Bone marrow (tissue), 2 donors: ENCODE measurements at places on chromosomes 7 and 10.

- no peak for DNase-seq
Measured at GRCh38 chr7:36906956-36907635, 182.8 kb upstream of the AOAH start.

DNA sequence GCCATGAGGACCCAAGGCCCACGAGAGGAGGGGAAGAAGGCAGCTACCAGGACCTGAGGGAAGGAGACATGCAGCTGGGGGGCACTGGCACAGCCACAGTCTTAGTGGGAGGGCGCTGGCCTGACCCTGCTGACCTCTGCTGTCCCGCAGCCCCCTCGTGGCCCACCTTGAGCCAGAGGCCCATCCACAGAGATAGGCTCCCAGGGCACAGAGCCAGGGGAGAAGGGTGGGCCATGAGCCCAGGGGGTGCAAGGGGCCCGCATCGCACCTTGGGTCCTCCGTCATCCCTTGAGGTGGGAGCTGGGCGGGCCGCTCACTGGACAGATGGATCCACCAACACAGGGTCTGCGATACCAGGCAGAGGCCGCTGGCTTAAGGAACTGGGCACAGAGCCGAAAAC is 387.7 kb upstream of the PFKP start:
- DNase-seq, result no peak

GRCh38 chr7:153518201-153518984 is 533.8 kb upstream of the DPP6 start:
- DNase-seq, result no peak

GRCh38 chr7:47185170-47185569 is 396.7 kb downstream of the TNS3 start:
- DNase-seq, result no peak

- no peak for DNase-seq
Measured at GRCh38 chr10:110150981-110151380, 56.4 kb upstream of the MXI1 start.

DNA sequence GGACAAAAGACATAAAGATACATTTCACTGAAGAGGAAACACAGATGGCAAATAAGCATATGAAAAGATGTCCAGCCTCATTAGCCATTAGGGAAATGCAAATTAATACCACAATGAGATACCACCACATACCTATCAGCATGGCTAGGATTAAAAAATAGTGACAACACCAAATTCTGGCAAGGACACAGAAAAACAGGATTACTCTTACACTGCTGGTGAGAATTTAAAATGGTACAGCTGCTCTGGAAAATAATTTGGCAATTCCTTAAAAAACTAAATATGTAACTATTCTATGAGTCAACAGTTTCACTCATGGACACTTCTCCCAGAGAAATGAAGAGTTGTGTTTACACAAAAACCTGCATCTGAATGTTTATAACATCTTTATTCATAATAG is 121.1 kb downstream of the C10orf90 start:
- no peak for DNase-seq

GRCh38 chr7:57417736-57418135 is 32.2 kb upstream of the ZNF716 start:
- no peak for DNase-seq

DNA sequence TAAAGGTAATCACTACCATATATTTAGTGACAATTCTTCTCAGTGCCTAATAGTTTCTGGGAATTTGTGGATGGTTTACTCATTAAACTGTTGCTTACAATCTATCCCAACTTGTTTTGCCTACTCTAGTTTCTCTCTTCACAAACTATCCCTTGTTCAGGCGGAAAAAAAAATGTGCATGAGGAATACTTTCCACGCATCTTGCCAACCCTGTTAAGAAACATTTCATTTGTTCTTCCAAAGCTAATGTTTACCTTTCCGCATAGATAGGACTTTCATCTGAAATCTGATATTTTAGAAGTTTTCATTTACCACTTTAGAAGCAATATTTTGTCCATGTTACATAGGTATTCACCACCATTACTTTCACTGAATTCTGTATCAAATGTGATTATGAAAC is 191.9 kb downstream of the MDFIC start:
- DNase-seq, result no peak

DNA sequence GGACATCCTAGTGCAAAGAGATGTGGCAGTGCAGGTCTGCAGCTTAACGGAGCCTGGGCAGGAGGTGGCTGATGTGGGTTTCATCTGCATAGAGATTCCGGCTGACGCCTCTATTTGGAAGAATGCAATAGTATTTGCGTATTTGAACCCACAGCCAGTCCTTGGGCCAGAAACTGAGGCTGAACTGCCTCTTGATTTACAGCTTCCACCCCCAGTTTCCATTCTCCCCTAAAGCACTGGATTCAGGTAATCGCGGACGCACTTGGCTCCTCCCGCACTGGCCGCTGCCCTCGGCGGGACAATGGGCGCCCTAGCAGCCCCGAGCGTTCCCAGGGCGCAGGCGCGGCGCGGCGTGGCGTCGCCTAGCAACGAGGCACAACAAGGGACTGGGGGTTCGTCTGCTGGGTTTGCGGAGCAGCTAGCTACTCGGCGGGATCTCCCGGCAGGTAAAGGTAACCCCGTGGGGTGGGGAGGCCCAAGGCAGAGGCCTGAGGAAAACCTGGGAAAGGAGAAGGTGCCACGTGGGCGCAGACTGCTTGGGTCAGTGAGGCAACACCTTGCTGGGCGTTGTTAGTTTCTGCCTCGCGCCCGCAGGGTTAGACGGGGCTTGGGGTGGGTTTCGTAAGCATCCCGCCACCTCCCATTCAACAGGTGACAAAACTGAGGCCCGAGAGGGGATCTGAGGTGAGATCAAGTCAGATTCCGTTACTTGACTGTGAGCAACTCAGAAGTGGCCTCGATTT is at the start of gene ARMC3:
TSS of gene ARMC3 (plus strand) at position 393 of the 743 bp plus-strand sequence. CDS start 3,944 bp downstream, outside the sequence.
- DNase-seq, result peak; percentile 9

DNA sequence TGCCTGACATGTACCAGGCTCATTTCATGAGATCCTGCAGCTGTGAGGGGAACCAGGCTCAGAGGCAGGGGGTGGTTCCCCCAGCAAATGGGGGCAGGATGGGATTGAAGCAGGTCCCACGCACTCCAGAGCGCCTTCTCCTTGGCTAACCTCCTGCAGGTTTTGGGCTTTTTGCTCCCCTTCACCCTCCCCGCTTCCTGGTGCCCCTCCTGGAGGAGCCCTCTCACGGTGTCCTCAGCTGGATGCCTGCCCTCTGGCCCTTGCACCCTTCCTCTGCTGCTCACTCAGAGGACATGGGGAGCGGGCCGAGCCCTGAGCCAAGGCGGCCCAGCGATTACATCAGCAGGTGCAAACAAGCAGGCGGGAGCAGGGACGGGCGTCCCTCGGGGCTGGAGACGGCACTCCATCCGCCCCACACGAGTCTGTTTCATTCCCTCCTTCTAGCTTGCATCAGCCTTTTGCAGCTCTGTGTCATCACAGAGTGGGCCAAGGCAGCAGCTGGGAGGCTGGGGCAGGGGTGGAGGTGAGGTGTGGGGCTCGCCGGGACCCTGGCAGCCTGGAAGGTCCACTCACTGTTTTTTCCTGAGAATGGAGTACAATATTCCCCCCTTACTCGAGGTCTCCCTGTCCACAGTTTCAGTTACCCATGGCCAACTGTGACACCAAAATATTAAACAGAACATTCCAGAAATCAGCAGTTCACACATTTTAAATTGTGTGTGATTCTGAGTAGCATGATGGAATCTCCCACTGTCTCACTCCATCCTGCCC is 52.7 kb upstream of the SLC29A3 start:
- DNase-seq, result no peak

GRCh38 chr7:39233851-39234529 is 256.3 kb downstream of the POU6F2 start:
- DNase-seq, result no peak

GRCh38 chr10:97291357-97292096 is 910 bp downstream of the ARHGAP19 start:
- DNase-seq, result no peak

- DNase-seq, result no peak
Measured at GRCh38 chr10:95646160-95646559, 10.4 kb downstream of the ALDH18A1 start.

- DNase-seq, result no peak
Measured at GRCh38 chr10:47323636-47324296, 1.5 kb downstream of the GDF2 start.

DNA sequence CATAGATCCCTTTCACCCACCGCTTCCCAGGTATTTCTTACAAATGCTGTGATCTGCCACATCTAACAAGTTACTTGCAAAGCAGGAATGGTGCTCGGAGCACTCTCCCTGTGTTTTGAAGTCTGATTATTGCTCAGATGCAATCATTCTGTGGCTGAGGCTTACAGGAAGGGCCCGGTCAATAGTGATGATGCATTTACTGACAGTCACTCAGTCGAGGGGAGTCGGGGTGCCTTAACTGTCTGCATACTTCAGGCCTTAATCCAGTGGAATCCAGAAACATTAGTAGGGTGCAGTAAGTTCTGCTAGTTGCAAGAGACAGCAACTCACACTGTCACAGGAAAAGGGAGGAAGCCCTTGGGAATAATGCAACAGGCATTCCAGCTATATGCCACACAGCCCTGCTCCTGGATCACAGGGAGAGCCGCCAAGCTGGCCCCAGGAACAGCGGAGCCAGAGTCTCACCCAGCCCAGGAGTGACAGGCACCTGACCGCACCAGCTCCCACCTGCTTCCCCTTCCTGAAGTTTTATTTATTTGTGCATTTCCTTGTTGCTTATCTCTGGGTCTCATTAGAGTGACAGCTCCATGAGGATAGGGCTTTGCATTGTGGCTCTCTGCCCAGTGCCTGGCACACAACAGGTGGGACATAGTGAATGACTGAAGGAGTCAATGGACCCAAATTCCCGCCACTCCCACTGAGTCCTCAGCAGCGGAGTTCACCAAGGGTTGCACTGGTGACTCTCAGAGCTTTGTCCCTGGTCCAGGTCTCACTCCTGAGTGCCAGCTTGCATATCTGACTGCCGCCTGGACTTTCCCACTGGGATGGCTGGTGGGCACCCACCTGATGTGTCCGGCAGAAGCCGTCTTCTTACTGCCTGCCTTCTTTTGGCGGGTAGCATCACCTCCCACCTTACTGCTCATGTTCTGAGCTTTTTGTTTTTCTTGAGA is 212.5 kb upstream of the SH2B2 start:
- no peak for DNase-seq

DNA sequence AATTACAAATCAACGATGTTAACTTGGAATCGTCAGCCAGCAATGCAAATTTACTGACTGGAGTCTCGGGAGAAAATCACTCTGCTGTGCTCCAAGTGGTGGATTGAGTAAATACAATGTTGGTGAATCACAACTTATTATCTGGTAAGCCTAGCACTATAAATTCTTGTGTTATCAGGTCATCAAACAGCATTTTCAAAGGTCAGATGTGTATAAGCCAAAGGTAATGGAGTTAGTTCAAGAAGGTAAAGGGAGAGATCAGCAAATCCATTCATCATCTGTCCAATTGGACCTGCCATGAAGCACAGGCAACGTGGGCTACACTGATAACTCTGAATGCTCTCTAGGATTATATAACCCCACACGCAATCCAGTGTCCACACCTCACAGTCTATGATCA is 13.9 kb downstream of the CUBN start:
- no peak for DNase-seq
